Dorsolateral prefrontal cortex (tissue), 122 donors: ENCODE measurements at places on chromosomes 4 and X. TPM values are rescaled to one million over a fixed set of nuclear protein-coding genes. Genes with fewer than 3 reads are reported as not detected.

RHOH gene
- total RNA-seq = 1.8 TPM

ZMAT1 gene
- total RNA-seq = 25.3 TPM

HAUS7 gene
- total RNA-seq = 36.9 TPM

- DNase-seq = no peak
Measured at GRCh38 chrX:31272472-31272775, 200.6 kb upstream of the FTHL17 start.

HS6ST2 gene
- total RNA-seq = 9.4 TPM

DNA sequence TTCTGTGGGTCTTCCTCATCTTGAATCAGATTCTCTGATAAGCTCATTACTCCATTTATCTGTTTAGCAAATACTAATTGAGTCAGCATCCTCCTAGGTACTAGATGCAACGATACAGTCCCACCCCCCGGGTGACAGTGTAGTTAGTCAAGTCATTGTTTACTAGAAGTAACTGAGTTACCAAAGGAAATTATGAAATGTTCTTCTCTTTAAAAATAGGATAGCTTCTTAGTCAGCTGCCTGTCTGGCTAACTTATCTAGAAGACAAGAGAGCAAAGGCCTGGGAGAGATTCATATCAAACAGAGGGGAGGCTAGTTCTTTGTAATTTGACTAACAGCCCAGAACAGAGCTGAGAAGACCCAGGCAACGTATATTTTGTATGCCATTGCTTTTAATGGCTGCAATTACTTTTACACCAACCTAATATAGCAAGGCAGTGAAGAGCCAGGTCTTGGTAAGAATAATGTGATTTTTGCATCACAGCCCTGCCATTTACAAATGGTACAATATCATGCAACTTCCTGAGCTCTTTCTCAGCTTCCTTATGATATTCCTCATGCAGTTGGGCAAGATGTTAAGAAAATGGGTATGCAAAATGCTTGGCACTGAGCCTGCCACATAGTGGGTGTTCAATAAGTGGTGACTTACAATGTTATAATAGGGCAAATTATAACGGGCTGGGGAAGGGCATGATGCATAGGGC is 149.9 kb downstream of the CHIC2 start:
- no peak for DNase-seq

- no peak for DNase-seq
Measured at GRCh38 chr4:34619531-34620162, 1624.7 kb downstream of the ARAP2 start.

DNA sequence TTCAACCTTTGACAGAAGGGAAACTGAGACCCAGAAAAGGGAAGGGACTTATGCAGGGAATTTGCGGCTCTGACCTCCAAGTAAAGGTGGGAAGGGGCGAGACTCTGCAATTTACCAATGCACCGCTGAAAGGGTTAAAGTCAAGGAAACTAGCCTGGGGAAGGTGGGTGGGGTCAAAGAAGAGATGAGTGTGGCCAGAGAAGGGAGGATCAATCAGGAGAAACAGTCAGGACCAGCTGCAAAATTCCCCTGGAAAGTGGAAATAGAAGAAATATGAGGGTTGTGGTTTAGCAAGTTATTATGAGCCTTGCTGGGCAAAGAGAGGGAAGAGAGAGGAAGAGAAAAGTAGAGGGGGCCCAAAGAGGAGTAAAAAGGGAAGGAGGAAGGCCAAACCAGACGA is 30.5 kb downstream of the STARD8 start:
- no peak for DNase-seq

- no peak for DNase-seq
Measured at GRCh38 chr4:1627417-1628313, 56.4 kb downstream of the FAM53A start.
